NCI-H146 (cell line): ENCODE measurements at places on chromosomes 12 and 14.
A peak's percentile ranks its signal among the peaks of the same experiment; 100 is the strongest.

DNA sequence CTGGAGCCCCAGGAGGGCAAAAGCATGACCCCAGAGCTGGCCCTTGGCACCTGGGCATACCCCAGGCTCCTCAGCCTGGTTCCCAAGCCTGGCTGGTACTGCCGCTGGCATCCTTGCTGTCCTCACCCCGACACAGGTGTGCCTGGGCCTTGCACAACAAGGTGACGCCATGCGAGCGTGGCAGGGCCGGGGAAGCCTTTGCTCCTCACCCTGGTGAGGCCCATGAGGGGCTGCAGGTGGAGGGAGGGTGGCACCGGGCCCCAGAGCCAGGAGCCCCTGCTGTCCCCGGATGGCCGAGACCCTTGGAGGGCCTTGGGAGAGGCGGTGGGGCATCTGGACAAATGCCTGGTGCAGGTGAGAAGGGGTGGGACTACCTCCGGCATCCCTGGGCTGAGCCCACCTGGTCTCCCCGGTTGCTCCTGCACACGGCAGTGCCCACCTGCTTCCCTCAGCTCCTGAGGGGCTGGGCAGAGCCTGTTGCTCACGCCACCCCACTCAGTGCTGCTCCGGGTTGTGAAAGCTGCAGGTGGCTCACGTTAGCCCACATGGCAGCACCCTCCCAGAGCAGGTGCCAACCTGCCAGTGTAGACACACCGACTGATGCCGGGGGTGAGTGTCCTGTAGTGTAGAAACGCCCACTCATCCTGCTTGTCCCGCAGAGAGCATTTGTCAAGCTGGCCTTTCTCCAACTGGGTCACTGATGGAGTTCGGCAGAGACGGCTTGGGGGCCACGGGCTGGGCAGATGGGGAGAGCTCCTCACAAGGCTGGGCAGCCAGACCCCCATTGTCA lies 24.6 kb upstream of the KIF26A start:
- DNase-seq: no peak

DNA sequence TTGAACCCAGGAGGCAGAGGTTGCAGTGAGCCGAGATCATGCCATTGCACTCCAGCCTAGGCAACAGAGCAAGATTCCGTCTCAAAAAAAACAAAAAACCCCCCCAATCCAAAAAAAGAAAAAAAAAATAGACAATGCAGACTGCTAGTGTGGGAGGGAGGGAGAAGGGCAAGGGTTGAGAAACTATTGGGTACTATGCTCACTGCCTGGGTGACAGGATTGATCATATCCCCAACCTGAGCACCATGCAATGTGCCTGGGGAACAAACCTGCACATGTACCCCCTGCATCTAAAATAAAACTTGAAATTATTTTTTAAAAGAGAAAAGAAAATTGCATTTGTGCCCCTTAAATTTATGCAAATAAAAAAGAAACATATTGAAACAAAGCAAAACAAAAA lies 65.6 kb upstream of the PLEKHG3 start:
- no peak for DNase-seq

- DNase-seq: no peak
These were observed 78.2 kb downstream of the EPS8 start for GRCh38 chr12:15710860-15711510.

DNA sequence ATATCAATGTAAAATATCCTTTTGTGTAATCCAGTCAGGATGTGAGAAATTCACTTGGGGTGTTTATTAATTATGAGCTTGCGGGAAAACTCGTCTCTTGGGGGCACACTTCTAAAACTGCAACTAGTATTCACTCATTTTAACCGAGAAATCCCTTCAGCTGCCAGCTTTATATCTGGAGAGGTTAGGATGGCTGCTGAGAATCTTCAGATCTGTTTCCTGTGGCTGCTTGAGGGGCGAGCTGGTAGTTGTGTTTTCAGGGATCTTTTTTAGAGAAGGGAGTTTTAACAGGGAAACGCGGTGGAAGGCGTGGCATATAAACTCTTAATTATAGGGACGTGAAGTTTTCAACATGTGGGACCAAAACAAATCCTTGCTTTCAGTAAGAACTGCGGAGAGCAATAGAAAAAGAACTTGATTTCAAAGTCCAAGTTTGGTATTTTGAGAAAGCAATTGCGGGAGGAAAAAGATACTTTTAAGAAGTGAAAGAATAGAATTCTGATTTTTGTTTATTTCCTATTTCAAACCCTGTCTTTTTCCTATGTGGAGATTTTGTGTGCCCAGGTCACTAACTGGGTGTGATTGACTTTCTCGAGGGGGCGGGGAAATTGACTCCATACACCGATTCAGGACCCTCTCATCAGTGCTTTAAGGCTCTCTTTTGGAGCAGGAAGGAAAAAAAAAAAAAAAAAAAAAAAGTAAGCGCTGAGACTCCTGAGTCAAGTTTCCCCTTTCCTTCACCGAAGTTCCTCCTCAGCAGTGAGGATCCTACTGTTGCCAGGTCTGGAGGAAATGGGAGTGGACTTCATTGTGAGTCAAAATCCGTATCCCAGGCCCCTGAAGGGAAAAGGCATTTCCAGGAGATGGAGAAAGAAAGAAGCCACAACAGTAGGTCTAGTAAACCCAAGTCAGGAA lies 1.1 kb downstream of the PPFIBP1 start:
- DNase-seq: peak; percentile 21

GRCh38 chr12:124476011-124476400 lies 91.4 kb downstream of the NCOR2 start:
- DNase-seq: no peak

DNA sequence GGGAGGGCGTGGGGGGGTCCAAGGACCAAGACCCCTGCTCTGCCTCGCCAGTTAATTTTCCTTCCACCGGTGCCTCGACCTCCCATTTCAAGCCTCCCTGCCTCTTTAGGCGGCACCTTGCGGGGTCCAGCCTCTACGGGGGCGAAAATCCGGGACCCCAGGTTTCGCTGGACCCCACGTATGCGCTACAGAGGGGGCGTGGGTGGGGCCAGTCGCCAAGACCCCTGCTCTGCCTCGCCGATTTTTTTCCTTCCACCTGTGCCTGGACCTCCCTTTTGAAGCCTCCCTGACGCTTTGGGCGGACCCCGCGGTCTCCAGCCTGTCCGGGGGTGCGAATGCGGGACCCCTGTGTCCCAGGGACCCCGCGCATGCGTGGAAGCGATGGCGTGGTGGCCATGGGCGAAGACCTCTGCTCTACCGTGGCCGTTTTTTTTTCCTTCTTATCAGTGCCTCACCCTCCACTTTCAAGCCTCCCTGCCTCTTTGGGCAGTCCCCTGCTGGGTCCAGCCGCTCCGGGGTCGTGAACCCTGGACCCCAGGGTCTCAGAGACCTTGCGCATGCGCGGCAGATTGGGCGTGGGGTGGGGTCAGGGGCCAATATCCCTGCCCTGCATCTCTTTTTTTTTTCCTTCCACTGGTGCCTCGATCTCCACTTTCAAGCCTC lies 324.2 kb downstream of the ALG10 start:
- DNase-seq: no peak

DNA sequence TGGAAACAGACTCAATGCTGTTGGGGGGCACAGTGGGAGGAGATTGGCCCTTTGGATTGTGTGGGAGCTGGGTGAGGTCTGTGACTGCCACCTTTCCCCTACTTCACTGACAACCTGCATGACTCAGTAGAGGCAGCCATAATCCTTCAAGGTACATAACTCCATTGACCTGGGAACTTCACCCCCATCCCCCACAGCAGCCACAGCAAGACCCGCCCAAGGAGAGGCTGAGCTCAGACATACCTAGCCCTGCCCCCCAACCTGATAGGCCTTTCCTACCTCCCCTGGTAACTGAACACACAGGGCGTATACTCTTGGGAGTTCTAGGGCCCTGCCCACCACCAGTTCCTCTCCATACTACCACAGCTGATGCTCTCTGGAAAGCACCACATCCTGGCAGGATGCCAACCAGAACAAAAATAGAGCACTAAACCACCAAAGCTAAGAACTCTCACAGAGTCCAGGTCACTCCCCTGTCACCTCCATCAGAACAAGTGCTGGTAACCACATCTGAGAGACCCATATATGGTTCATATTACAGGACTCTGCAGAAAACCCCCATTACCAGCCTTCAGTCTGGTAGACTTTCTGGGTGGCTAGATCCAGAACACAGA lies 703.9 kb downstream of the FSCB start:
- DNase-seq: no peak

GRCh38 chr14:98742001-98742400 lies 530.0 kb downstream of the BCL11B start:
- DNase-seq: no peak

- peak; percentile 13 for DNase-seq
These were observed 11.7 kb upstream of the NFKBIA start for GRCh38 chr14:35416108-35416750.

GRCh38 chr12:56411781-56412639 lies 37.2 kb downstream of the TIMELESS start:
- DNase-seq: no peak

DNA sequence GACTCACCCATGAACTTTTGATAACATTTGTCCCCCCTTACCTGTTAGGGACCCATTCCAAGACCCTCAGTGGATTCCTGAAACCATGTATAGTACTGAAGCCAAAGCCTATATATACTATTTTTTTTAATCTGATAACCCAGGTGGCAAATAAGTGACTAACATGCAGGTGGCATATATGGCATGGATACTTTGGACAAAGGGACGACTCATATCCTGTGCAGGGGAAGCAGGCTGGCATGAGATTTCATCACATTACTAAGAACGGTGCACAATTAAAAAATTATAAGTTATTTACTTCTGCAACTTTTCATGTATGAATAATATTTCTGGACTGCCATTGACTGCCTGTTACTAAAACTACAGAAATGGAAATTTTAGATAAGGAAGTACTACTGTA lies 880.1 kb upstream of the FBXO33 start:
- DNase-seq: no peak

GRCh38 chr12:94062796-94063635 lies 85.4 kb upstream of the PLXNC1 start:
- DNase-seq: no peak

DNA sequence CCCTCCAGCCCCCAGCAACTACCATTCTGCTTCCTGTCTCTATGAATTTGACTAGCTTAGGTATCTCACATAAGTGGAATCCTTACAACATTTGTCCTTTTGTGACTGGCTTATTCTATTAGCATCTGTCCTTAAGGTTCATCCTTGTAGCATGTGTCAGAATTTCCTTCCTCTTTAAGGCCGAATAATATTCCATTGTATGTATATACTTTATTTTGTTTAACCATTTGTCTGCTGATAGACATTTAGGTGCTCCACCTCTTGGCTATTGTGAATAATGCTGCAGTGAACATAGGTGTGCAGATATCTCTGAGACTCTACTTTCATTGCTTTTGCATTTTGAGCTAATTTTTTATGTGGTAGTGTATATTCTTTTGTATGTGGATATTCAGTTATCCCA lies 75.7 kb downstream of the SPATS2 start:
- DNase-seq: no peak

DNA sequence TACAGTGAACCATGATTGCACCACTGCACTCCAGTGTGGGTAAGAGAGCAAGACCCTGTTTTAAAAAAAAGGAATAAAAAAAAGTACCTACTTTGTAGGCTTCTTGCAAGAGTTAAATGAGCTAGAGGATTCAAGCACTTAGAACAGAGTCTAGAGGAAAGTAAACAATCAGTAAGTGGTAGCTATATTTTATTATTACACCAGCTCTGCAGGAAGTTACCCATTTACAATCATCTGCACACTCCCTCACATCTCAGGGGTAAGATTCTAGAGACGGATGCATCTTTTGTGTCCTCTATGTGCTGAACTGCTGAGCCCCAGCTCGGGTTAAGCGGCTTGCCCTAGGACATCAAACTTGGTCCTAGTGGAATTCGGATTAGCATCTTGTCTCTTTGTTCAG lies 67.3 kb downstream of the KCNK10 start:
- DNase-seq: no peak

- DNase-seq: no peak
These were observed 24.1 kb upstream of the UBC start for GRCh38 chr12:124938587-124938986.

GRCh38 chr12:117994551-117995438 lies 21.7 kb upstream of the RFC5 start:
- DNase-seq: no peak

- no peak for DNase-seq
These were observed 13.6 kb upstream of the NUAK1 start for GRCh38 chr12:106152334-106152733.

DNA sequence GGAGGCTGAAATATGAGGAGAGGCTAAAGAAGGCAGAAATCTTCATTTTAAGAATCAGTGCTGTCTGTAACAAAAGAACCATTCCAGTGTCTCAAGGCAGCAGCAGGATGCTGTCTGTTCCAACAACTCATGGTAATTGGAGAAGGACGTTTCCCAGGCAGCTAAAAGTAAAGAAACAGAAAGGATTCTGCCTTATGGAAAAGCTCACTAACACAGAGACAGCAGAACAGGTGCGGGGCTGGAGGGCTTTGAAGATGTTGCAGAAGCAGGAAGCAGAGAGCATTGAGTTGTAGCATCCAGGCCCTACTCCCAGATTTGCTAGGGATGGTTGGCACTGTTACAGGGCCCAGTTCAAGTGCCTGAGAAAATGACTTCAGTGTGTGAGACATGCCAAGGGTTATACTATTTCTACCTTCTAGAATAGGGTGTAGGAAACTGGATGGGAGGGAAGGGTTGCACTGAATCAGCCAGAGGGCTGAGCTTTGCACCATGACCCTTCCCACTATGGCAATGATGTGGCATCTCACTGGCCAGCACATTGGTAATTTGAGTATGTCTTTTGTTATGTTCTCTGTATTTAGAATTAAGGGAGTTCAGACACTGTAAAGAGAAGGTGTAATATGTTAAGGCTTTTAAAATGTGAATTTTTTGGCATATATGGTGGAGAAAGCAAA lies 160.0 kb upstream of the FBXO33 start:
- DNase-seq: no peak

DNA sequence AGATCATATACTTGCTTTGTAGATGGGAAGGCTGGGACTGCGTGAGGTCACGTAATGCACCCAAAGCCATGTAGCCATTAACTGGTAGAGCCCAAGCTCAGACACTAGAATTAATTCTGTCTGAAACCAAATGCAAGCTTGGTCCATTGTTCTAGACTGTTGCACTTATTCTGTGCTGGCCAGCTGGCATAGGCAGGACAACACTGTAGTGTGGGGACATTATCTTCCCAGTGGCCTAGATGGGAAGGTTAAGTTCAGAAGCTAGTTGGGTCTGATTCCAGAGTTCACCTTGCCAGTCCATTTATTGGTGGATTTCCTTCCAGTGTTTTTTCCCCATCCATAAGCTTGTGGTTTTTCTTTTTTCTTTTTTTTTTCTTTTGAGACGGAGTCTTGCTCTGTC lies 39.1 kb downstream of the KLC1 start:
- no peak for DNase-seq

DNA sequence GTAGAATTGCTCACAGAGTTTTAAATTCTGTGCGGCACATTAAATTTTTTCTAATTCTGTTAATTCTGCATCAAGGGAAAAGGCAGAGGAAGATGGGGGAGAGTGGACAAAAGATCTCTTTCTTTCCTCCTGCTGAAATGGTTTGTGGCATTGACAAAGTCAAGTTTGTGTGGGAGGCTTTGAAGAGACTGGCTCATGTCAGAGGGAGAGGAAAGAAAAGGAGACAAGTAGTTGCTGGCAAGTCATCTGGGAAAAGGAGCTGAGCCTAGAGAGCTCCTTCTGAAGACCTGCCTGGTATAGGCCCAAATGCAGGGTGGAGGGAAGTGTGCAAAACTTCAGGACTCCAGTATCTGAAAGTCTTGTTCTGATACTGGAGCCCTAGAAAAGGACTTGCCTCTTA lies 36.3 kb downstream of the TTLL5 start:
- no peak for DNase-seq

GRCh38 chr12:13631873-13632272 lies 349.5 kb downstream of the GRIN2B start:
- DNase-seq: no peak
